Activated CD4-positive, alpha-beta T cell treated with anti-CD3 and anti-CD28 coated beads for 36 hours (primary cell): ENCODE measurements at places on chromosomes 6 and 20.
A peak's percentile ranks its signal among the peaks of the same experiment; 100 is the strongest.

GRCh38 chr6:167731731-167732422 is 94.8 kb upstream of the AFDN start:
- DNase-seq = no peak

- no peak for DNase-seq
Observed at GRCh38 chr6:21240709-21241108, 352.8 kb upstream of the SOX4 start.

GRCh38 chr6:128208078-128208477 is 307.2 kb upstream of the THEMIS start:
- no peak for DNase-seq

- no peak for DNase-seq
Observed at GRCh38 chr6:161622779-161623178, 348.9 kb upstream of the AGPAT4 start.

DNA sequence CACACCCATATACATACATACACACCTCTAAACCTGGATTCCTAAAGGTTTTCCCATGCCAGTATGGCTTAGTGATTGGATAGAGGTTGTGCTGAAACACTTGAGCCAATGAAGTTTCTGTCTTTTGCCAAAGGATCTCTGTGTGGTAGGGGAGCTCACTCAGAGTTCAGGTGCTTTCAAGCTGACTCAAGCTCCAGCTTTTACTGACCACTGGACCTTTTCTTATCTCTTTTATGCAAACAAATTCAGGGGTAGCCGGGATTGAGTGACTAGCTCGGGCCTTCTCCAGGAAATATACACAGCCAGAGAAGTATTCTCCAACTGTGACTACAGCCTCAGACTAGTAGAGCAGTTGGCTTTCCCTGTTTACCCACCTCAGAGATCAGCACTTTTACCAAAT is 21.5 kb upstream of the DSE start:
- DNase-seq = no peak

- DNase-seq = no peak
Observed at GRCh38 chr6:2197177-2197671, 48.2 kb downstream of the GMDS start.

DNA sequence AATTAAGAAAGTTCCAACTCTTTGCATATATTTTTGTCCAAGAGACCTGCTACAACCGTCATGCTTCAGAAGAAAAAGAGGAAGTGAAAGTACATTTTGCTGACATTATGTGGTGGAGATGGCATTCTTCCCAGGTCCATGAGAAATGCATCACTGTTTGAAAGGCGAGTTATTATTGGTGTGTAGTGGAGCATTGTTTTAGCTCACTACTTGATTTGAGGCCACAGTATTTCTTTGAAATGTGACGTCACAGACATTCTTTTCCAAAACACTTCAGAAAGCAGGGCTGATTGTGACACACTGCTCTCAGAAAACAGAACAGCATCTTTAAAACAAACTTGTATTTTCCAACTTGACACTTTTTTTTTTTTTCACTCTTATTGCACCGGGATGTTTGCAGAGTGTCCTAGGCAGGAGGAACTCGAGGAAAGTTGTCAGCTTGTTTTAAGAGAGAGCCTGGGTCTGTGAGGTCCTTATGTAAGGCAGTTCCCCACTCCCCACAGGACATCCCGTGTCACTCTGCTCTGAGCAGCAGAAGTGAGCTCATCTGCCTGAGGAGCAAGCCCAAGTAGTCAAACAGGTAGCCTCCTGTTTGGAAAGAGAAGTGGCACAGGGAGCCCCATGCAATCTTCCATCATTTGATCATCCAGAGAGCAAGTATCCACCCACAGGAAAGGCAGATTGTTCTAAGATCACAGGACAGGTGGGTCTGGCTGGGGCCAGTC is 1.1 kb downstream of the SPTLC3 start:
- DNase-seq = peak; percentile 22

DNA sequence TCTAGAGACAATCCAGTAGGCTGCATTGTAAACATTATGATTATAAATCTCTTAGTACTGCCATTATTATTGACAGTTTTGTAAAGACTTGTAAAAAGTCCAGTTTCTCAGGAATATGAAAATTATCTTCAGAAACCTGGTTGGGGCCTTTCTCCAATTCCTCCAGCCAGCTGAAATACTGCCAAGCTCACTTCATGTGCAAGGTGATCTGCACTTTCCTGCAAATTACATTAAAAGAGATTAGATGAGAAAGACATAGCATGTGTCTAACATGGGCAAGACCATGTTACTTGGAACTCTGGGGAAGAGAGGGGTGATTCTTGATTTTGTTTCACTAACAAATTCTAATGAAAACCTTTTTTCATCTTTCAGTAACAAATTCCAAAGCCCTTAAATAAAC is 24.0 kb downstream of the PGM3 start:
- no peak for DNase-seq

DNA sequence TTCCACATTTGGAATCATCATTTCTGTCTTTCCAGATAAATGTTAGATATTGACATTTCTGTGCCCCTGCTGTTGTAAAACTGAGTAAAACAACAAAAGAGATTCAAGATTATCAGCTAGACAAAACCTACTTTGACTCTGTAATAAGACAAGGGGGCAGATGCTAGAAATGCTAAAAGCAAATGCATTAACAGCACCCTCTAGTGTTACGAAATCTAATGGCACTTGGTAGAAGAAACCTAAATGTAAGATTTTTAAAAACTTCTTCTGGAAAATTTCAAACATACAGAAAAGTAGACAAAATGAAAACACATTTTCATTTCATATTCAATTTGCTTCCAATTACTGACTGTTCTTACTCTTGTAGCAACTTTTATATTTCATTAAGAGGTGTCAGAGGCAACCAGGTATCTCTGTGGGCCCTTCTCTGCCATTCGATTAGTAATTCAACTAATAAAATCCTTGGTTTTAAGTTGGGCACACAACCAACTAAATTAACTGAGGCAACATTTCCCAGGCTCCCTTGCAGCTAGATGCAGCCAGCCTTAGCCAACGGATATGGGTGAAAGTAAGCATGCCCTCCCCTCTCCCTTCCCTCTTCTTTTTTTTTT is 45.0 kb downstream of the SLC23A2 start:
- DNase-seq = no peak

GRCh38 chr6:134744301-134744700 is 205.6 kb downstream of the ALDH8A1 start:
- DNase-seq = no peak

- DNase-seq = no peak
Observed at GRCh38 chr6:38245295-38245694, 394.4 kb downstream of the BTBD9 start.

GRCh38 chr6:73675466-73676098 is 20.4 kb upstream of the CD109 start:
- DNase-seq = peak; percentile 85

DNA sequence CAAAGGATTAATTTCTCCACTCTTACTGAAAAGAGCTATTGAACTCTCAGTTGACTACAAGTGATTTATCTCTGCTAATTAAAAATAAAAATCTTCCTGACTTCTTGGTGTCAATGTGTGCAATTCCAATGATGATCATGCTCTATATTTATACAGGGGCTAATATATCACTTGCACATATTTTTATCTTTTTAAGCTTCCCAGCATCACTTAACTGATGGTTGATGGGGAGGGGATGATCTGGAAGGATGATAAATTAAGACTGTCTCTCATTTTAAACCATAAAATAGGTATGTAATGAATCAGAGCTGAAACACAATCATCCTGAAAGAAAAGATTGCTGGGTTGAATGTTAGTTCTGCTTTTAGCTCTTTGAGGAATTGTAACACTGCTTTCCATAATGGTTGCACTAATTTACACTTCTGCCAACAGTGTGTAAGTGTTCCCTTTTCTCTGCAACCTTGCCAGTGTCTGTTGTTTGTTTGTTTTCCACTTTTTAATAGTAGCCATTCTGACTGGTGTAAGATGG is 169.6 kb upstream of the ECI2 start:
- no peak for DNase-seq

- no peak for DNase-seq
Observed at GRCh38 chr20:38809942-38810341, 4.4 kb downstream of the PPP1R16B start.

DNA sequence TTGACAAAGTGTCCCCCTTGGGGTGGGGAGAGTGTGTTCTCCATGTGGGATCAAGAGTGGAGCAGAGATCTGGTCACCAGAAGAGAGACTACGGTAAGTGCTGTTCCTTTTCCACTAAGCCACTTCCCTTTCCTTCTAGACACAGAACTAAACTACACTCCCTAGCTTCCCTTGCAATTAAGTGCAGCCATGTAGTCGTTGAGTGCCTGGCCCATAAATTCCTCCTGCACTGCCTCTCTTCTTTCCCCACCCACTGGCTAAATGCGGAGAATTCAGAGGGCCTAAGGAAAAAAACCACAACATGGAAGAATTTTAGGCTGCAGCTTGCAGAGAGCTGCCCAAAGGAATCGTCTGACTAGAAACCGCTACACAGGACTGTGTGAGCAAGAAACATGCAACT is 1.5 kb downstream of the WDR27 start:
- no peak for DNase-seq

DNA sequence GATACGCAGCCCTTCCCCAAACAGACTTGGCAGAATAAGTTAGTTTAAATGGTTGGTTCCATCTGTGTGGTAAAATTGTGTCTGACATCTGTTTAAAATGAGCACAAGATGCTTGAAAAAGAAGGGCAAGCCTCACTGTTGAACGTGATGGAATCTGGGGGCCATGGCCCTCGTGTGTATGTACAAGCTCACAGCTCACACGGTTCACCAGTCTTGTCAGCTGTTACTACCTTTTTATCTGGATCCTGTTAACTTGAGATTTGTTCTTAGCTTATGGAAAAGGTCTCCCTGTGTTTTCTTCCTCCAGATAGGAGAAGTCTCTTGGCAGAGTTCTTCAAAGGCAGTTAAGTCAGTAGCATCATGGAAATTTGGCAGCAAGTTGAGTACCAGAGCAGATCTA is 270.6 kb downstream of the KHDC1L start:
- no peak for DNase-seq

DNA sequence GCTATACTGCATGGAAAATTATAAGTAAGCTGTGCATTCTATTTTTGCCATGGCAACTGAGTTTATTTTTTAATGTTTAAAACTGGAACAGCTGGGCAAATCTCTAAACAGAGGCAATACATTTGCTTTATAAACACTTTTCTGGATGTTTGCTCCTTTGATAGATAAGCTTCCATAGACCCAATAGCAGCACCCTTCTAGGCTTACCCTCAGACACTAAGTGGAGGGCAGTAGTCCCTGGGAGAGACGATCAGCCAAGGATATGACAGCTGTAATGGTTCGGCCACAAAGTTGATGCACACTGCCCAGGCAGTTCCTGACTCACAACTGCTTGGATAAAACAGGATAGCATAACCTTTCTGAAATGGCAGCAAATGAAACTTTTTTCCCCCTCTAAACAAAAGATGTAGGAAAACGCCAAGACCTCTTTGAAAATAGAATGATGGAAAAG is 8.5 kb upstream of the MRPS10 start:
- no peak for DNase-seq

GRCh38 chr6:26321005-26321404 is 44.0 kb upstream of the BTN3A2 start:
- no peak for DNase-seq

- no peak for DNase-seq
Observed at GRCh38 chr6:36668591-36668990, 9.9 kb upstream of the CDKN1A start.

- DNase-seq = no peak
Observed at GRCh38 chr6:100370265-100370664, 94.5 kb downstream of the SIM1 start.

GRCh38 chr6:105483492-105483891 is 80.6 kb upstream of the PREP start:
- no peak for DNase-seq

DNA sequence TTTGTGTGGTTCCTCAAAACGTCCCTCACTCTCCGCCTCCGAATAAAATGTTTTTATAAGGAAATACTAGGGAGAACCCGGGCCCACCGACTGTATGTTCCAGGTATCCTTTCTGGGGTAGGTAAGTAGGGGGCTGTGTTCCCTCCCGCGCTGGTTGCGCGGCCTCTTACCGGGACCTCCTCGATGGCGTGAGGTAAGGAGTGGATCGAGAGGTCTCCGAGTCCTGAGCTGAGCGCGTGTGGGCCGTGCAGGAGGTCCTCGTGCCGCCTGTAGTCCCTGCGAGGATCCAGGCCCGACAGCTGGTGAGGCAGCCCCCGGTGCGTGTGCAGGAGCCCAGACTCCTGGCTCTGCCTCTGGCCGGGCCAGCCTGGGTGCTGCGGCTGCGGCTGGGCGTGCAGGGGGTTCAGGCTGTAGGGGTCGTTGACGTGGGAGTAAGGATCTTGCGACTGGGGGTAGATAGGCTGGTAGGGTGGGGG is 5.1 kb downstream of the TFAP2A start:
- DNase-seq = no peak

DNA sequence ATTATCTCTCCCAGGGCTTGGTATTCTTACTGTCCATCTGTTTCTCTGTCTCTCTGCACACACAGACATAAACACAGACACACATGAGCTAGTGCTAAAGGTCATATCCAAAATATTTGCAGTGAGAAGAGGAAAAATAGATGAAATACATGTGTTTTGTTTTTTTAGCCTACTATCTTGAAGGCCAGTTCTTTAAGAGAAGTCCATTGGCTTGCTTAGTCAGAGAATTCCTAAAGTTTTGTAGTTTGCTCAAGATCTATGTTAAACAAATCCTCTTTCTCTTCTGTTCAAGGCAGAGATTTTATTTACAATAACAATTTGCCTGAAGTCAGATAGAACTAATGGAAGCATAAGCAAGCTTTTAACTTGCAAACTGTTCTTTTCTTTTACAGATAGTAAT is 120.0 kb upstream of the AKIRIN2 start:
- DNase-seq = no peak

DNA sequence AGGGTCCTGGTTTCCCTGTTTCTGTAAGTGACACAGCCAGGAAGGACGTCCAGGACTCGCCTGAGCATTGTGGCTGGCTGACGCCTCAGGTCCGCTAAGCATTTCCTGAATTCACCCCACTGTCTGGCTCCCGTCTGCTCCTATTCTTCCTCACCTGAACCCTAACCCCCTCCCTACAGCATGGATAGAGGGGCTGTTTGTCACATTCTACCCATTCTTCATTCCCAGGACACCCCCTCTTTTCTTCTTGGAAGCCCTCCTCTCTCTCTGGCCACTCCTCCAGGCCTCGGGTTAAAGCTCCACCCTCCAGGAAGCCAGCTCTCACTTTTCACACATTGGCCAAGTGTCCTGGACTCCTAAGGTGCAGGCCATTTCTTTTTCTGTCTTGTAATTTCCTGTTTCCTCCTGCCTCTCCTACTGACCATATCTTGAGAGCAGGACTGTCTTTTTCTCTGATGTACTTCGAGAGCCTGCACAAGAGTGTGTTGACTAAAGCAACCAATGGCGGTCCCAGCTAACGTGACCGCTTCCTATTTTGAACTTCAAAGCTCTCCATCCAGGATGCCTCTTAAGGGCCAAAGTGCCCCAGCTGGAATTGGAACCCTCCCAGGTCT is 24.2 kb upstream of the MYMX start:
- no peak for DNase-seq

DNA sequence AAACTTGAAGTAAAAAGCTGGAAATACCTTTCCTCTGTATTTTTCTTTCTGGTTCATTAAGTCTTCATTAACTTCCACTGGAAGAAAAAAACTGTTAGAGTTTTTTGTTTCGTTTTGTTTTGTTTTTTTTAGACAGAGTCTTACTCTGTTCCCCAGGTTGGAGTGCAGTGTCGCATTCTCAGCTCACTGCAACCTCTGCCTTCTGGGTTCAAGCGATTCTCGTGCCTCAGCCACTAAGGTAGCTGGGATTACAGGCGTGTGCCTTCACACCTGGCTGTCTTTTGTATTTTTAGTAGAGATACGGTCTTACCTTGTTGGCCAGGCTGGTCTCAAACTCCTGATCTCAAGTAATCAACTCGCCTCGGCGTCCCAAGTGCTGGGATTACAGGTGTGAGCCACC is 14.9 kb downstream of the RPF2 start:
- no peak for DNase-seq
